ENCODE measurements at places on chromosomes 2 and 18.

DNA sequence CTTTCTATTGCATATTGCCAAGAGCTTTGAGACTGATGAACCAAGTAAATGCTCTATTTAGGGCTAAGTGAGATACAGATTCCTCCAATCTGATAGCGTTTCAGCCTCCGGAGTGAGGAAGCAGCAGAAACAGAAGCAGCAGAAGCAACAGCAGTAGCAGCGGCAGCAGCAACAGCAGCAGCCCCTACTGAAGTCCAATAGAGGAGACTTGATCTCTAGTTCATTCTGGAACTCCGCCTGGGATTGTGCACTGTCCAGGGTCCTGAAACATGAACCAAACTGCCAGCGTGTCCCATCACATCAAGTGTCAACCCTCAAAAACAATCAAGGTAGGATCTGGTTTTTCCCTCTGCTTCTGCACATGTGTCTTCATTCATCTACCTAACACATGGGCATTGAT is at the start of gene DPP10:
TSS of gene DPP10 (plus strand) at position 132 of the 400 bp plus-strand sequence.
- DNase-seq, result no peak

- DNase-seq, result no peak
These were observed 22.5 kb upstream of the GBX2 start for GRCh38 chr2:236190674-236191073.

GRCh38 chr2:3627500-3628100 is 30.4 kb upstream of the ALLC start:
- no peak for DNase-seq

- DNase-seq, result peak; percentile 6
These were observed 247.4 kb upstream of the COL3A1 start for GRCh38 chr2:188726626-188727247.

DNA sequence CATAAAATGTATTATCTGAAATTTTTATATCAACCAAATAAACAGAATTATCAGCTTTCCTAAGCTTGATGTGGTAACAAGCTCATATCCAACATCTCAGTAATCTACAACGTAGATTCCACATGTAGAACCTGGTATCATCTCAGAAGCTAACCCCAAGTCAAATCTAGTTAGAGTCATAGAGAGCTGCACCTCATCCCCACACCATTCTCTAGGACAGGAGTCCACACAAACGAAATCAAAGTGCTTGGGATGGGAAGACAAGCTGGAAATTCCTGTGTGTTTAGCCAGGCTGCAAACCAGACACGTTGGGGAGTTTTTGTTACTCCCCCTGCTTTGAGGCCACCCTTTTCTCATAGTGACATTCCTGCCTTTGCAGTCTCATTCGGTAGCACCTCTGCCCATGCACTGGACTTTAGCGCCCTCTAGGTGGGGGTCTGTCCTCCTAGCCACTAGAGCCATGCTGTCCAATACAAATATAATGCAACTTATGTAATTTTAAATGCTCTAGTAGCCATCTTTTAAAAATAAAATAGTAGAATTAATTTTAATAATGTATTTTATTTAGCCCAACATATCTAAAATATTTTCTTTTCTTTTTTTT is 28.1 kb upstream of the SATB2 start:
- peak; percentile 59 for DNase-seq

DNA sequence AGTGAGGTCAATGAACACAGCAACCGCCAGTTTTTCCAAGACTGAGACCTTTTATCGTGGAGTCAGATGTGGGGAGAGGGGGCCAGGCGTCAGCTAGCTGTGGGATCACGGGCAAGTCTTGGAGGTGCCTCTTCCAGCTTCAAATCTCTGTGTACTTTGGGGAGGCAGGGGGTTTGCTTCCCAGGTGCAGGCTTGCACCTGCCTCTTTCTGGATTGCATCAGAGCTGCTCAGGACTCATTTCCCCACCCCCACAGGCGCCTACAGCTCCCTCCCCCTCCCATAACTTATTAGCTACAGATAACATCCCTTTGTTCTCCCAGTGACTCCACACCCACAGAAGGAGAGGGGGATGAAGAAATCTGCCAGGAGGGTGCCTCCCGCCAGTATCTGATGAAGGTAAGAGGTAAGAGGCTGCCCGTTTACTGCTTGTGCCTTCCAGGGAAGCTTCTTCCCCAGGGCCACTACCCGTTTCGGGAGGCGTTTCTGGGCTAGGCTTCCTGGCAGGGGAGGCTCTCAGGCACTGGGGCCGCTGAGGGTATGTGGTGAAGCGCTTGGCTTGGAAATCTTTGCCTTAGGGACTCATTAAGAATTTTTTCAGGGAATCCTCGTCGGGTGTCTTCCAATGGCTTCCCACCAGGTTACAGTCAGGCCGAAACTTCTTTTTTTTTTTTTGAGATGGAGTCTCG is 18.8 kb upstream of the MRPL33 start:
- DNase-seq, result no peak

DNA sequence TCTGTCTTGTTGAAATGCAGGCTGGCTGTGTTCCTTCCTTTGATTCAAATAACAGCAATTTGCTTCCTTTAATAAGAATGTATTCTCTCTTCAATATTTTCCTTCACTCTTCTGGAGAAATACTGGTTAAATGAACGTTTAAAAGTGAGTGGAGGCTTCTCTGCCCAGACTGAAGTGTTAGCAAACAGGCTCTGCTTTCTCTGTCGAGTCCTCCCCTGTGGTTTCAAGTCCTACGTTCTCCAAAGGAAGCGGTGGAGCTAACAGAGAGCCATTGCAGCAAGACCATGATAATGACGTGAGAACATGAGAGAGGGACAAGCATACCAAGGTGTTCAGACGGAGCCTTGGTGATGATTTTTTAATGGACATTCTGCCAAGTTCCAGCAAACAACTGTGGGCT is 26.2 kb upstream of the PID1 start:
- no peak for DNase-seq

DNA sequence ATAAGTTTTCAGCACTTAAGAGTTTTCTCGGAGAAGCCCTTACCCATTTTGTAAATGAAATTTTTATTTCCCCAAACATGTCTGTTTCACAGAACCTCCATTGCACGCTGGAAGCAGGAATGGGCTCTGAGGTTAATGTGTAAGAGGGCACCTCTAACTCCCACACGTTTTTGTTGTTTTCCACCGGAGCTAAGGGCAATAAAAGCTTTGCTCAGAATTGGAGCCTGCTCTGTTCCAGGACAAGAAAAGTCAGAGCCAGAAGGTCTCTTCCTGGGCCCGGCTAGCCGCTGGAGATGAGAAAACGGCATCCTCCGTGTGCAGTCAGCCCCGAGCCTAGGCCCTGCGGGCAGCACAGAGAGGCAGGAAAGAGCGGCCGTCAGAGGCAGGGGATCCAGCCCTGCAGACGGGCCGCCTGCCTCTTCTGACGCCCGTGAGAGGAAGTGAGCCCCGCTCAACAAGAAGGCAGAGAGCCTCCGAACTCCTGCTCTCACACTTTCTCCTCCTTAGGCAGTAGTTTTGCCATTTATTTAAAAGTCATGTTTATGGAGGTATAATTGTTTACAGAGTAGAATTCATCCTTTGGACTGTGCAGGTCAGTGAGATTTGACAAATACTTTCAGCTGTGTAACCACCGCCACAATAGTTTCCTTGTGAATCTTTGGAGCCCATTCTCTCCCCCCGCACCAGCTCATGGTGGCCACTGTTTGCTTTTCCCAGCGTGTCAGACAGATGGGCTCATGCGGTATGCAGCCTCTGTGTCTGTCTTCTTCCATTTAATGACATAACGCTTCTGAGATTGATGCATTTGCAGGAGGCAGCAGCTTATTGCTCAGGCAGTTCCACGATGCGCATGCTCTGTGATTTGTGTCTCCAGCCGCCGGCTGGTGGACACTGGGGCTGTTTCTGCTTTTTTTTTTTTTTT is 117.3 kb downstream of the GALR1 start:
- peak; percentile 14 for DNase-seq

GRCh38 chr2:8315531-8316165 is 366.2 kb upstream of the ID2 start:
- DNase-seq, result peak; percentile 22
